ENCODE measurements at places on chromosomes 3 and 15.

- no peak for DNase-seq
Observed at GRCh38 chr15:40493089-40493840, 22.5 kb downstream of the CHST14 start.

DNA sequence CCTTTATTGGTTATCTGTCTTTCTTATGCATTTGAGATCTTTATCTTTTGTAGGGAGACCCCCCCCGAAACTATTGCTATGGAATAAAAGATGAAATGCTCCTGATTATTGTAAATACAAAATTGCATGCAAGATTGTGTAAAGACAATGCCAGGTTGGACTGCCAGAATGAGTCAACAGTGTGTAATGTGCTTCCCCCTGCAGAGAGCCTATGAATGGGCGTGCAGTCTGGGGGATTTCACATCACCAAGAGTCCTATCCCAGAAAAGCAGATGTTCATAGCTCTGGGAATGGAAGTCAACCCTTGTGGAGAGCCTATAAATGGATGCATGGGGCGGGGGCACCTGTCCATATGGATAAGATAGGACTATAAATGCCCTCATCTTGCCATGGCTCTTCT, 584.3 kb downstream of the NSUN3 start:
- no peak for DNase-seq

DNA sequence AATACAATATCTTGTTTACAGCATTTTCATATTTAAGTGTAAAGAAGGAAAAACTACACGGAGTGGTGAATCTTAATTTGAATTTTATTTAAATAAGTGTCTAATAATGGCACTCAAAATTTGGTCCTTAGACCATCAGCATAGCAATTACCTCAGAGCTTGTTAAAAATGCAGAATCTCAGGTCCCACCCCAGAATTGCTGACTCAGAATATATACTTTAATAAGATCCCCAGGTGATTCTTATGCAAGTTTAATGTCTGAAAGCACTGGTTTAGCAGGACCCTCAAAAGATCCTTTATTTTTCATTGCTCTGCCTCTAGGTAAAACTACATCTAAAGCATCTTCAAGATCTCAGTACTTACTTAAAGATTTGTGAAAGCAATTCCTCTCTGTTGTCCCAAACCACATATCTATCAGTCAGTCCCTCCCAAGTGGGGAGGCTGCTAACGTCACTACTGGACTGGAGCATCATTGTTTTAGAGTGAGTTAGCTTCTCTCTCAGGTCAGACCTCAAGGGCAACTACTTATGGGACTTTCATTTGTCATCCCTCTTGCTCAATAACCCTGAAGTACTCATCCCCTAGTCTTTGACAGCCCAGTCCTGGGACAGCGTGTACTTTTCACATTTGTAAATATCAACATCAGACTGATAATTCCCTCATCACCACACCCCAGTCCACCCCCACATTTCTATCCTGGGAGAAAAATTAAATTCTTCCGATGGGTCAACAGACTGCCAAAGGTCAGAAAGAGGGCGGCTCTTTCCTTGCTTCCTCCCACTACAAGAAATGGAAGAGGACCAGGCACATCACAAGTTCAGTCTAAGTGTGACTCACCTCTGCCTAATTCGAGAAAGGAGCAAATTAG, 76.7 kb downstream of the CBLB start:
- DNase-seq, result peak; percentile 90

DNA sequence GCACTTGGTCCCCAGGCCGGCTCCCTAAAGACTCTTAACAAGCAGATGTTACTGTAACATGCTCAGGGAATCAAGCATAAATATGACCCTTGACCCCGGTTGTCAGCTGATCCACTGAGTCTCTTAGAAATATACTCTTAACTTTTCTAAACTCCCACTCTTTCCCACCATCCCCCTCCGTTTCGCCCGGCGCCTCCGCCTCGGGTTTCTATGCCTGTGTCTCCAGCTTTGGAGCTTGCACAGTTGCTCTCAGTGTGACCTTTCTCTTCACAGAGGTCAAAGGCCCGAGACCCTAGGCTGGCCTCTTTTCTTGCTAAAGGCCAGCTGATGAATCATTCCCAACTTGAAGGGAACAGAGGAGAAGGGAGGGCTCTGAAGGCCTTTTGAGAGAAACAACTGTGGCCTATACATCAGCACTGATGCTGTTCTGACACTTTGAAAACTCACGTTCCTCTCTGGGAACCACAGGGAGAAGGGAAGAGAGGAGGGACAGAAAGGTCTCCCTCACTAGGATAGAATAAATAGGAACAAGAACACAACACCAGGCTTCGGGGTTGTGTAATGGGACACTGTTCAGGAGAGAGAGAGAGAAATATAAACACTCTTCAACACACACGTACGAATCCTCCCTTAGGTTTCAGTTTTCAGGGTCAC, 484.5 kb upstream of the NR2F2 start:
- DNase-seq, result peak; percentile 36

DNA sequence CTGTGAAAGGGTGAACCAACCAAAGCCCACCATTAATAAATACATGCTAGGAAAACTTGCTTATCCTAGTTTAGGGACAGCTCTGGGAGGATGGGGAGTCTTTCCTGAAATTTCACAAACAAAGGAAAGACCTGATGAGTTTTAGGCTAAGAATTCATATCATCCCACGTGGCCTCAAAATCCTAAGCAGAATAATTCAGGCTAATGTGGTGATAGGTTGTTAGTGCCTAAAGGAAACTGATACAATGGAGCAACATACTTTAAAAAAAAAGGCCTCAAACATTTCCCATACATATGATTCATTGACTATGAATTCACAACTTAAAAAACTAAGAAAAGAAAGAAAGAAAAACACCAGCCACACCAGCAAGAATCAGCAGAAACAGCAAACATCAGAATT, 126.9 kb upstream of the CNTN4 start:
- DNase-seq, result no peak

GRCh38 chr15:63940966-63941620, 105.2 kb downstream of the DAPK2 start:
- no peak for DNase-seq

GRCh38 chr3:173618703-173619102, 221.2 kb downstream of the NLGN1 start:
- DNase-seq, result no peak

DNA sequence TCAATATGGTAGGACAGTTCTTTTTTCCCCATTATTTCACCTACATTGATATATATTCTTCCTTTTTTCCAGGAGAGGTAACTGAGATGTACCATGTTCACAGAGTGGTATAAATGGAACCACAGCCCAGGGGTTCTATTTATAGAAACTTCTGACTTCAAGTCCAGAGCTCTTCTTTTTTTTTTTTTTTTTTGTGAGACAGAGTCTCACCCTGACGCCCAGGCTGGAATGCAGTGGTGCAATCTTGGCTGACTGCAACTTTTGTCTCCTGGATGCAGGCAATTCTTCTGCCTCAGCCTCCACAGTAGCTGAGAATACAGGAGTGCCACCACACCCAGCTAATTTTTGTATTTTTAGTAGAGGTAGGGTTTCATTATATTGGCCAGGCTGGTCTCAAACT, 267.1 kb upstream of the TPRG1 start:
- no peak for DNase-seq

GRCh38 chr15:41416128-41416741, 660 bp upstream of the RTF1 start:
- DNase-seq, result no peak

GRCh38 chr15:77577366-77577950, 55.3 kb downstream of the LINGO1 start:
- no peak for DNase-seq

- DNase-seq, result no peak
Observed at GRCh38 chr15:68528626-68529290, 50.0 kb upstream of the CORO2B start.

- DNase-seq, result no peak
Observed at GRCh38 chr15:25811481-25811906, 51.6 kb downstream of the ATP10A start.

DNA sequence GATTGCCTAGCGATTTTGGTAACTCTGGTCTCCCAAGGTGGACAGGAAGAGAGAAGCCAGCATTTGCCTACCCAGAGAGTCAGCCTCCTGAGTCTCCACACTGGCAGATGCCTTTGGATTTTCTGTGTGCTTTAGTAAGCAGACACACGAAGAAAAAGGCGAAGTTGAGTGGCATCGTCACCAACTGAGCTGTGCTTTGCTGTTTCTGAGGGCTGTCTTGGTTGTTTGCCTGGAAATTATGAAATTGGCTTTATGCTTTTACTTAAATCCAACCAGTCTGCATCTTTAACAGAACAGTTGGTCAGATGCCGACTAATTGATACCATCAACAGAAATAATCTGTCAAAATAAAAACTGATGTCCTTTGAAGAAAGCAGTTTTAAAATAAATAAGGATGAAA, 56.0 kb downstream of the CACNA2D3 start:
- no peak for DNase-seq

DNA sequence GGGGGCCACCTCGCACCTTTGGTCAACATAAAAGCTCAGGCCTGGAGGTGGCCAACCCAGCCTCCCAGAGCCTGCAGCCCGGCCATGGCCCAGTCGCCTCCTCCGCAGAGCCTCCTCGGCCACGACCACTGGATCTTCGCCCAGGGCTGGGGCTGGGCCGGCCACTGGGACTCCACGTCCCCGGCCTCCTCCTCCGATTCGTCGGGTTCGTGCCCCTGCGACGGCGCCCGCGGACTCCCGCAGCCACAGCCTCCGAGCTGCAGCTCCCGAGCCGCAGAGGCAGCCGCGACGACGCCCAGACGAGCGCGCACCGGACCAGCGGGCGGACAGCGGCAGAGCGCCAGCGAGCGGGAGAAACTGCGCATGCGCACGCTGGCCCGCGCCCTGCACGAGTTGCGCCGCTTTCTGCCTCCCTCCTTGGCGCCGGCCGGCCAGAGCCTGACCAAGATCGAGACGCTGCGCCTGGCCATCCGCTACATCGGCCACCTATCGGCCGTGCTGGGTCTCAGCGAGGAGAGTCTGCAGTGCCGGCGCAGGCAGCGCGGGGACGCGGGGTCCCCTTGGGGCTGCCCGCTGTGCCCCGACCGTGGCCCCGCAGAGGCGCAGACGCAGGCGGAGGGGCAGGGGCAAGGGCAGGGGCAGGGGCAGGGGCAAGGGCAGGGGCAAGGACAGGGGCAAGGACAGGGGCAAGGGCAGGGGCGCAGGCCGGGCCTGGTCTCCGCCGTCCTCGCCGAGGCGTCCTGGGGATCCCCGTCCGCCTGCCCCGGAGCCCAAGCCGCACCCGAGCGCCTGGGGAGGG, at the start of gene MESP2:
MESP2 (plus strand) TSS at position 59 of the 799 bp plus-strand sequence; CDS start at position 85, 26 bp downstream.
- DNase-seq, result peak; percentile 66

DNA sequence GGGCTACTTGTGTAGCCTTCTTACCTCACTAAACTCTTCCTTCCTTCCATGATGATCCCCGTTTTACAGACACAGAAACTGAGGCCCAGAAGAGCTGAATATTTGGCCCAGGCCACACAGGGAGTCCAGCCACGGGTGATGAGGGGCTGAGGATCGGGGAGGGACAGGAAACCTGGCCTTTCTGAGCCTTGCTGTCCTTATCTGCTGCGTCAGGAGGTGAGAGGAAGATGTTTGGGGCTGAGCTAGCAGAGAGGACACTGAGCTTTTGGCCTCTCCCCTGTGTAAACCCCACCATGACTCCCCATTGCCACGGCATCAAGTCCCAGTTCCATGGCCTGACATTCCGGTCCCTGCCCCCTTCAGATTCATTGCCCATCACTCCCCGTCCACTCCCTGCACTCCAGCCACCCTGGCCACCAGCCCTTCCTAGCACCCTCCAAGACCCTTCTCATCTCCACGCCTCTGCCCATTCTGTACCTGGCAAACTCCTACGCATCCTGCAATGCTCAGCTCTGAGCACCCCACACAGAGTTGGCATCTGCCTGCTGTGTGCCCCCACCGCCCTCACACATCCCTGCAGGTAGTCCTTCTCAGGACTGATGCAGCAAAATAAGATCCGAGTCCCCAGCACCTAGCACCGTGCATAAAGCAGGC, 103.0 kb downstream of the FBLN2 start:
- DNase-seq, result no peak

DNA sequence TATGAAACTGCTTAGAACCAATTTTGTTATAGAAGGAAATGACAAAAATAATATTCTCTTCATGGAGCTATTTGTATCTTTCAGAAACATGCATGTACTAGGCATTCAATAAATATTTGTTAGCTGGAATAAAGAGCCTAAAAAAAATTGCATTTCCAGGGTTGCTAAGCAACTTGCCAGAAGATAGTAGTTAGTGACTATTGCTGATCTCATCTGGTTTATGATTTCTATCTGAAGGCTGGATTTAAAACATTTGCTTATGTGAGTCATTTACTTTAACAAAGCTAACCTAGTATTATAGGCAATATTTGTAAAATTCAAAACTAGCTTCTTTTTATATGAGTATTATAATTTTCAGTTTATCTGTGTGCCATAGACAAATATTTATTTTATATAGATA, 78.3 kb downstream of the NAALADL2 start:
- DNase-seq, result no peak

DNA sequence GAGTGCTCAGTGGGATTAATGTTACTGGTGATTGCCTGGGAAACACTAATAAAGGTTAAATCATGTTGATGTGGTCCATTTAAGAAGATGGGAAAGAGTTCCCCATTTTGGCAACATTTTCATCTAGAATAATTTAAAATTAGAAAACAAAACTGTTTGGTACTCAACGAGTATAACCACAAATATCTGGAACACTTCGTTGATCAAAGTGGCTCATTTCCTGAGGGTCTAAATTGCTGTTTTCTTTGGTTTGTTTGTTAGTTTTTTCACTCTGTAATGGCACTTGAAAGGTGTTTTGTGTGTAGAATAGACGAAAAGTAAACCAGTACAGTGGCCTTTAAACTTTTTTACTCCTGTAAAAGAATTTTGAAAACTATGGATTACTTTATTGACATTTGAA, 73.9 kb downstream of the BBX start:
- DNase-seq, result no peak

DNA sequence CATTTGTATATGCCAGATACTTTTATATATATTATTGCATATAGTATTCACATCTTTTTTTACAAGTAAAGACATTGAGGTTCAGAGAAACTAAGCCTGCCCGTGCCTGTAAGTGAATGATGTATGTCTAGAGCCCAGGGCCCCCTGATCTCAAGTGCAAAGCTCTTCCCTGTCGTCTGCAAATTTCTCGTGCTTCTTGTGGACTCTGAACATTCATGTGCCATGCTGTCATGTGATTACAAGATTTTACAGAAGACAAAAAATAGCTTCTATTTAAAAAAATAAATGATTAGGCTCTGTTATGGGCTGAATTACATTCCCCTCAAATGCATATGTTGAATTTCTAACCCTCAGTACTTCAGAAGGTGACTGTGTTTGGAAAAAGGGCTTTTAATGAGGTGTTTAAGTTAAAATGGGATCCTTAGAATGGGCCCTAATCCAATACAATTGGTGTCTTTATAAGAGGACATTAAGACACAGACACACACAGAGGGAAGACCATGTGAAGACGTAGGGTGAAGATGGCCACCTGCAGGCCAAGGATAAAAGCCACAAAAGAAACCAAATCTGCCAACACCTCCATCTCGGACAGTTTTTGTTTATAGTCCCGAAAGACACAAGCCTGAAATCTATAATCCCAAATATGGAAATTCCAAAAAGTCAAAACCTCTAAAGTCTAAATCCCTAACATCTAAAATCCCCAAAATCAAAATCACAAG, 3.9 kb upstream of the MASP1 start:
- DNase-seq, result no peak

- peak; percentile 64 for DNase-seq
Observed at GRCh38 chr3:51099794-51100535, 285.1 kb upstream of the MANF start.
